ENCODE measurements at places on chromosomes 2 and 18. TPM values are rescaled to one million over a fixed set of nuclear protein-coding genes. Genes with fewer than 3 reads are reported as not detected.

Gene DOCK10
- total RNA-seq: 3.3 TPM

Gene CDH2
- 45.0 TPM for total RNA-seq

Gene LYG1
- total RNA-seq: 2.2 TPM

Gene LYPD6
- total RNA-seq: 16.2 TPM

- no peaks in the 10 kb centered on the region for H3K27me3 ChIP-seq
- no peaks in the 10 kb centered on the region for H3K36me3 ChIP-seq
- peak overlapping the region; percentile 99 for H3K27ac ChIP-seq
Observed at GRCh38 chr2:171158790-171159371, 1.8 kb downstream of the TLK1 start.

DNA sequence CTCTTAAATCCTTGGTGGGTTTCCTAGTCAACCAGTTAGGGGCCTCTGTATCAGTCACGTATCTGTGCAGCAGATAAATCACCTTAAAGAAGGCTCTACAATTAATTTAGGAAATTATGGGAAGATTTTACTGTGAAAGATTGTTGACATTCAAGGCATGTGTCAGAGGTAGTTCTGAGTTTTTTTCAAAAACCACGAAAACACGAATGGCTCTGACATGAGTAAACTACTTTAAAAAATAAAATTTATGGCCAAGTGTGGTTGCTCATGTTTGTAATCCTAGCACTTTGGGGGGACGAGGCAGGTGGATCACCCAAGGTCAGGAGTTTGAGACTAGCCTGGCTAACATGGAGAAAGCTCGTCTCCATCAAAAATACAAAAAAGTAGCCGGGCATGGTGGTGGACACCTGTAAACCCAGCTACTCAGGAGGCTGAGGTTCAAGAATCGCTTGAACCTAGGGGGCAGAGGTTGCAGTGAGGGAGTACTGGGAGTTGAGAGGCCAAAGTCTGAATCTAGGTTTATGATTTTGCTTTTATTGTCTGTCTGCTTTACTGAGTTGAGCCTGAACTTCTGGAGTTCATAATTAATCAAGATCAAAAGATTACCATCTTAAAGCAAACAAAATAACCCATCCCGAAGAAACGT is 77.1 kb downstream of the SPRED2 start:
- H3K27ac ChIP-seq: no peak overlapping the region
- no peaks in the 10 kb centered on the region for H3K36me3 ChIP-seq
- H3K4me1 ChIP-seq: peaks cover 54% of the 10 kb centered on the region
- no peaks in the 10 kb centered on the region for H3K27me3 ChIP-seq
- no peak for DNase-seq

DNA sequence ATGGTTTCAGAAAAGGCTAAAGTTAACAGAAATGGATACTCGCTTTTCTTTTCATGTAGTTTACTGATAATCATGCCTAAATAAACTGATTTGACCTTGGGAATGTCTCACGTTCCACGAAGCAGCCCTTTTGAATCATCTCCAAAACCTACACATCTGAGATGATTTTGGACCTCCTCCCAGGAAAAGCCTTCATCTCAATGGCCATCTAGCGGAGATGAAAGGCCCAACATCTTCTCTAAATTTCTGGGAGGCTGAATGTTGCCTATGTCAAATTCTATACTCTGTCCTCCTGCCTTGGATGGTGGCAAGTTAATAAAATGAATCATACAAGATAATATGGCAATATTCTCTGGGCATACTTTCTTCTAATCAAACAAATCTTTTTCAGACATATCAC is 448.5 kb downstream of the ZEB2 start:
- H3K27me3 ChIP-seq: no peaks in the 10 kb centered on the region
- H3K36me3 ChIP-seq: no peaks in the 10 kb centered on the region
- H3K4me1 ChIP-seq: peaks cover 3% of the 10 kb centered on the region
- H3K4me3 ChIP-seq: no peak overlapping the region
- no peak overlapping the region for H3K27ac ChIP-seq

- DNase-seq: no peak
- H3K27ac ChIP-seq: peak overlapping the region; percentile 2
Observed at GRCh38 chr2:189252991-189253675, 73.6 kb upstream of the COL5A2 start.

DNA sequence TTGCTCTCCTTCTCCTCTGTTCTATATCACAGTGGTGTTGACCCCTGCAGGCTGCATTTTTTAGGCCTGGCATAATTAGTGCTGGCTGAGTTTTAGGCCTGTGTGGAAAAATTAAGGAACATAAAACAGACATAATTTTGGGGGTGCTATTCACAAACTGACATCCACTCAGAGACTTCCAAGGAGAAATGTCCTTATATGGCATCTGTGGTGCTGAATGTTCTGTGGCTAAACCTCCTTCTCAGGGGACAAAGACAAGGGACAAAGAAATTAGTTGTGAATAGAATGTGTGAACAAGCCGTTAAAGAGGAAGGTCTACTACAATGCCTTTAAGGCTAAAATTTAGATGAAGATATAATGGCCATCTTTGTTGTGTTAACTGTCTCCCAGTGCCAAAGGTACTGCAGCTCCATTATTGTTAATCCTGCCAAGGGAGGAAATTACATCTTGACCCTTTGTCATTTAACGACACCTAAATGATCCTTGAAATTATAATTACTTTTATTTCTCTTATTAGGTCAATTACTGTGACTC is 870.0 kb upstream of the CHAC2 start:
- H3K4me3 ChIP-seq: no peak overlapping the region
- peaks cover 3% of the 10 kb centered on the region for H3K36me3 ChIP-seq
- no peaks in the 10 kb centered on the region for H3K4me1 ChIP-seq
- DNase-seq: no peak
- H3K27me3 ChIP-seq: no peaks in the 10 kb centered on the region

- peaks cover 10% of the 10 kb centered on the region for H3K4me1 ChIP-seq
- no peaks in the 10 kb centered on the region for H3K27me3 ChIP-seq
- H3K27ac ChIP-seq: no peak overlapping the region
- no peak overlapping the region for H3K4me3 ChIP-seq
- peaks cover 13% of the 10 kb centered on the region for H3K36me3 ChIP-seq
- no peak for DNase-seq
Observed at GRCh38 chr2:70981866-70982810, 3.7 kb downstream of the ANKRD53 start.

DNA sequence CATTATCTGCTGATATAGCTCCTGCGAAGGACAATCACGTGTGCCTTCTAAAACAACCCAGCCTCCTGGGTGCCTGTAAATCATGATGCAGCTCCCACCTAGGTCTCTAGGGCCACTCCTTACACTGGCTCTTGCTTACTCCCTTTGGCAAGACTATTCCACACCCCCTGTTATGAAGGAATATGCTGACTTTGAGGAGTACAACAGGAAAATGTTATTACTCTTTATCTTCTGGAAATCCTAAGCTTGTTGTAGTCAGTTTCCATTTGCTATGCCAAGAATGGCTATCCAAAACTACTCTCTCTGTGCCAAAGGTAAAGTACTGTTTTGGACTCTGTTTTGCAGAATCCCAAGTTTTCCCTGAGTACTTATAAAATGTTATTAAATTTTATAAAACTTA is 7.7 kb downstream of the SGO2 start:
- H3K4me1 ChIP-seq: peaks cover 13% of the 10 kb centered on the region
- H3K4me3 ChIP-seq: no peak overlapping the region
- DNase-seq: no peak
- no peaks in the 10 kb centered on the region for H3K27me3 ChIP-seq
- peaks cover 3% of the 10 kb centered on the region for H3K36me3 ChIP-seq
- no peak overlapping the region for H3K27ac ChIP-seq
